ENCODE measurements at places on chromosomes 7 and 10. TPM values are rescaled to one million over a fixed set of nuclear protein-coding genes. Genes with fewer than 3 reads are reported as not detected.

- no peak for DNase-seq
Observed at GRCh38 chr10:112481602-112482001, 34.6 kb downstream of the VTI1A start.

DNA sequence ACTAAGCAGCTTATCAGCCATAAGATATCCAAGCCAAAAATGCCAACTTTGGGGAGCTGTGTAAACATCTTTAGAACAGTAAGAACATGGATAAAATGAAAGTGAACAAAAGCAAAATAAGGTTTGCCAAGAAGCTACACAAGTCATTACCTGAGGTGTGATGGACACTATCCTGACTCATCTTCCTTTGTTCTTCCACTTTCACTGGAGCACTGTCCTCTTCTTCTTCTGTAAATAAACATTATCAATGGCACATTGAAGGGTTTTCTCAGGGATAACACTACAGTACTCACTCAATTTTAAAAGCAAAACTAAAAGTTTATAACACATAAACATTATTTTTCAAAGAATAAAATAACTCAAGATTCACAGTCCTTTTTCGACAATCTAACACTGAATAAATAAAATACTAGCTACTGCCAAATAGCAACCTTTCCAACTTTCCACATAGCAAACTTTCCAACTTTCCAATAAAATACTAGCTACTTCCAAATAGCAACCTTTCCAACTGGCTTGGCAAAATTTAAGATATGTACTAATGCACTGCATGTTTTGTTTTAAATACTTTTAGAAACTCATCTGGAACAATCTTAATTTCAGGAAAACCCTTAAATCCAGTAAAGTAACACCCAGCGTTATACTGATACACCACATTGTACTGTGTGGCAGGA lies 174.1 kb downstream of the SKAP2 start:
- no peak for DNase-seq

GRCh38 chr10:102113956-102114857 lies 6.0 kb downstream of the LDB1 start:
- DNase-seq: no peak

- DNase-seq: no peak
Observed at GRCh38 chr10:120336911-120337540, 120.0 kb upstream of the PLPP4 start.

GRCh38 chr10:90777621-90778020 lies 80.2 kb downstream of the HTR7 start:
- no peak for DNase-seq

Gene LLCFC1
- not detected for total RNA-seq

Gene UCN3
- not detected for total RNA-seq

DNA sequence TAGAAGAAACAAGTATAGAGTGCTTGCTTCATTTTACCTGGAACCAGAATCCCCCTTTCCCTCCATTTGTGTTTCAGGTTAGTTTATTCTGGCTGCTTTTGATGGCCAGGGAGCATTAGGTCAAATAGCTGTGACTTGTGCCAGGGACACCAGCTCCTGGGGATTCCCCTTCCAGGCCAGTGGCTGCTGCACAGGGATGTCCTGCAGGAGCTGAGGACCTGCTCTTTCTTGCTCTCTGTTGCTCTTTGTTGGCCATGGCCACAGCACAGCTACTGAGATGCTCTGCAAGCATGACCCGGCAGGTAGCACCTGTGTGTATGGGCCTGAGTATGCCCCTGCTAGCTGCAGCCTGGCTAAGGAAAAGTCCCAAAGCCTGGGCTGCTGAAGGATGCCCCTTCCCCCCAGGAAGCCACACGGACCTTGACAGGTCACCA lies 208.9 kb downstream of the EBF3 start:
- DNase-seq: no peak

DNA sequence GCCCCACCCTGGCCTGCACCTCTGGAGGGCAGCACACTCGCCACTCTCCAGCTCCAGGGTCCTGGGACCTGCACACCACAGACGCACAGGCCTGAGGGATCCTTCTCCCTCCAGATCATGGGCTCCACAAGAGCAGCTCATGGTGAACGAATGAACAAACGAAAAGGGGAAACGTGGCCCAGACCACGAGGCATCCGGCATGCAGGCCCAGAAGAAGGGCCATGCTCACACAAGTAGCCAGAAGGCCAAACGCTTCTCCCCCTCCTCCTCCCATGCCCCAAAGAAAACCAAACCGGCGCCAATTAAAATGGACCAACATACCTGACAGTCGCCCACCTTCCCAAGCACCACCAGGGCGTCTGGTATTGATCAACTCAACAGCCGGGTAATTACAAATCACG lies 30.4 kb downstream of the MAD1L1 start:
- DNase-seq: peak; percentile 8

Gene COBL
- 54.7 TPM for total RNA-seq

Gene GRM3
- not detected for total RNA-seq

Data from upper lobe of left lung (tissue), 6 donors.